AG04449 (cell line): ENCODE measurements at places on chromosomes 2 and 18.

DNA sequence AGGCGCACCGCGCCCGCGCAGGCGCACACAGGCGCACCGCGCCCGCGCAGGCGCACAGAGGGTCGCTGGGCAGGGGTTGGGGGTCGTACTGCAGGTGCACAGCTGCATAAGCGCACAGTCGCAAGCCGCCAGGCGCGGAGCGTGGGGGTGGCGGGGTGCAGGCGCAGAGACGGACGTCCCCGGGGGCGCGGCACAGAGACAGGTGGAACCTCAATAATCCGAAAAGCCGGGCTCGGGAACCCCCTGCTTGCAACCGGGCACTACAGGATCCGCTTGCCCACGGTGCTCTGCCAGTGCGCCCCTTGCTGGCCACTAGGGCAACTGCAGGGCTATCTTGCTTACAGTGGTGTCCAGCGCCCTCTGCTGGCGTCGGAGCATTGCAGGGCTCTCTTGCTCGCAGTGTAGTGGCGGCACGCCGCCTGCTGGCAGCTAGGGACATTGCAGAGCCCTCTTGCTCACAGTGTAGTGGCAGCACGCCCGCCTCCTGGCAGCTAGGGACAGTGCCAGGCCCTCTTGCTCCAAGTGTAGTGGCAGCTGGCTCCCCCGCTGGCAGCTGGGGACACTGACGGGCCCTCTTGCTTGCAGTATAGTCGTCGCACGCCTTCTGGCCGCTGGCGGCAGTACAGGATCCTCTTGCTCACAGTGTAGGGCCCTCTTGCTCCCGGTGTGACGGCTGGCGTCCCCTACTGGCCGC is 34.9 kb downstream of the FAM110C start:
- DNase-seq = no peak

DNA sequence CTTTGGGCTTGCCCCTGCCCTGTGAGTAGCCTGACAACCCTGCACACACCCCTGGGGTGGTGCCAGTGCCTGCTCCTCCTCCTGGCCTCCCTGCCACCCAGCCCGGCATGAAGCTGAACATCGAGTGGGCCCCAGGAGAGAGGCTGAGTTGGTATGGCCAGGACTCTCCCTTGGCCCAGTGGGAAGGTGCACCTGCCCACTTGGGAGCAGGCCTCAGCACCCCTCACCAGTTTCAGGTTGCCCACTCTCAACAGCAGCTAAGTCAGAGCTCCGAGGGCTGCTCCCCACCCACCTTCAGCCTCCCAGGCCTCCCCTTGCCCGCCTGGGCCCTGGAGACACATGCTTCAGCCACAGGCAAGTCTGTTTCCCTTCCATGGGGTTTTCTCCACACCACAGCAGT is 203.1 kb downstream of the KLHL29 start:
- no peak for DNase-seq

- DNase-seq = no peak
Observed at GRCh38 chr2:150339951-150340350, 147.5 kb downstream of the RND3 start.

DNA sequence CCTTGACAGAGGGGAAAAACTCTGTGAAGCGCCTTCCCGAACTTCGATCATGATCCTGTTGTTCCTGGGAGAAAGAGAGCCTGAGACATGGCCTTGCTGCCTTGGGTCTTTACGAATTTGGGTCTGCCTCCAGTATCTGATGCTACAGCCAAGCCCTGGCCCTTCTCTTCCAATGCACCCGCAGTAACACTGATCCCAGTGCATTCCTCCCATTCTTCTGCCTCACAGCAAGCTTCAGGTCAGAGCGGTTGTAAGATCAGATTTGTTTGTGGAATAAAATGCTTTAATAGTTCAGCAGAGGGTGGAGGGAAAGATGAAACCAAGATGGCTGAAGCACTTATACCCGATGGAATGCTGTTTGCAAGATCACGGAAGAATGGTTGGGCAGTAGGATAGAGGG is 196.7 kb upstream of the SIX2 start:
- DNase-seq = no peak

- no peak for DNase-seq
Observed at GRCh38 chr2:9434489-9434888, 11.0 kb downstream of the CPSF3 start.

DNA sequence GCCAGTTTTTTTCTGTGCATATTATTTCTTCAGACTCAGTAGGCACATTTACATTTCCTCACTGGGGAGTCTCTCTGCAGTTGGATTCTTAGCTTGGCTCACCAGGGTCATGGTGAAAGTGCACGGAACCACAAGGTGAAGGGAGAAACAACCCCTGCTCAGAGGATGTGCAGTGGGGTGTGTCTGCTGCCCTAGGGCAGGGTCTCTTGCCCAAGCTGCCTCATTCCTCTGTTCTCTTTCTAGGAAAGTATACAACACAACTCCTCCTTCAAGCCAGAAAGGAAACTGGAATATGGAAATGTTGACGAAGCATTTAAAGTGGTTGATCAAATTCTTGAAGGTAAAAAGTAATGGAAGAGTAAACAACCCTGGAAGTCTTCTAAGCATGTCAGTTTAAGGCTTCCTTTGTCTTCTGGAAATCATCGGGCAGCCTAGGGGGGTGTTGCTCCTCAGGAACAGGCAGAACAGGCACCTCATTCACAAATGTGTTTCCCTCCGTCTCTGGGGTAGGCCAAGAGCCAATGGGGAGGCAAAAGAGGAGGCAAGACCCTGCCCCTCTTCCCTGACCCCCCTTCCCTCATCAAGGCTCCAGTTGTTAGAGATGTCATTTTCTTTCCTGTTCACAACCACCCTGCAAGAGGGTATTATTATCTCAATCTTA is 41.4 kb downstream of the AOX1 start:
- DNase-seq = no peak

DNA sequence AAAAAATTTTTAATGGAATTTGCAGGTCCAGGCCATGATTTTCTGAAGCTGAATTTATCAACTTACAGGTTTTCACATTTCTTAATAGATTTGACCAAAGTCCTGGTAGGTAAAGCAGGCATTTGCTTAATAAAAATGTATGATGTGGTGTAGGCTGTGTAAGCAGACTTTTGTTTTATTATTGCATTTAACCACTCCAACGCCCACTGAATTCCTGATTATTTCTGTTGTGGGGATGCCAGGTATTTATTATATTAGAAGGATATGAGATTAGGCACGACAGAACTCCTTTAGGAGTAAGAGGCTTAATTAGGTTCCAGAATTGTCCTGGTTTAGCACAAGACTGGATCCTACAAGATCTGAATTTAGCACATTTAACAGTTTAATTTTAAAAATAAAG is 111.1 kb downstream of the ADCYAP1 start:
- no peak for DNase-seq

DNA sequence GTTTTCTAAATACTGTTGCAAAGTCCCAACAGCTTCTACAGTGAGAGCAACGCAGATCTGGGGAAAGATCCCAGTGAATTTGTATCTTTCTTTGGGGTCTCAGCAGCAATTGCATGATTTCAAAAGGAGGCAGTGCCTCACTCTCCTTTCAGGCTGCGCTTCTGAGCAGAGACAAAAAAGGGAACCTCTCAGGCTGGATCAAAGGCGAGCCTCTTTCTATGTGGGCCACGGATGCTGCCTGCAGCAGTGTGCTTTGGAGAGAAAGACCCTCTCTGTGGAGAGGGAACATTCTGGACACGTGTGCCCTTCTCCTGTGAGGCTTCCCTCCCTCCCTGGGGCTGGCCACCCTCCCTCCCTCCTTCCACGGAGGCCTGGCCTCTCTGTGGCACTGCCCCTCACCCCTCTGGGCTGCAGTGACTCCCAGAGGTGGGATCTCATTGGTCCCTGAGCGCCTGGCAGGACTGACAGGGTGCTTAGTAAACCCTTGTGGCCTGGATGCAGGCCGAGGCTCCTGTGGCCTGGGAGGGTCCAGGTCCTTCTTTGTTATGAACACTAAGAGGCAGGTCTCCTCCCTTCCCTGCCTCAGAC is 21.6 kb upstream of the PDIA6 start:
- DNase-seq = no peak

DNA sequence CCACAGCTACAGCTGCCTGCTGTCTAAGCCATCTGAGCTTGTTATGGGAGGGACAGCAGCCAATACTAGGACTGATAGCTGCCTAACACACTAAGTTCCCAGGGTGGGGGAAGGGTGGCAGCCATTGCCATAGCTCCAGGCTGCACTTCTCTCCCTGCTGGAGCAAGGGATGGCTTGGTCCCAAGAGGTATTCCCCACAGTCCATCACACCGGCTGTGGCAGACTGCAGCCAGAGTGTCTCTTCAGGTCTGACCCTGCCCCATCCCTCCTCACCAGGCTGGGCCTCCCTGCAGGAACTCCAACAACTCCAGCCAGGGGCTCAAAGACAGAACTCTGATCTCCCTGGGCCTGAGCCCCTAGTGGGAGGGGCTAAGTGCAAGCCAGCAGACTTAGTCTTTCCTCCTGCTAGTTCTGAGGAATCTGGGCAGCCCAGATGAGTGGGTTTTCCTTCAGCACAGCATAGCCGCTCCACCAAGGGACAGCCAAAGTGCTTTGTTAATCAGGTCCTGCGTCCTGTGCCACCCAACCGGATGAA is 632.1 kb downstream of the SOCS6 start:
- no peak for DNase-seq
